ENCODE measurements at places on chromosomes 3 and 15.
A peak's percentile ranks its signal among the peaks of the same experiment; 100 is the strongest.

GRCh38 chr3:152910211-152910610 lies 75.3 kb downstream of the P2RY1 start:
- no peak for DNase-seq

DNA sequence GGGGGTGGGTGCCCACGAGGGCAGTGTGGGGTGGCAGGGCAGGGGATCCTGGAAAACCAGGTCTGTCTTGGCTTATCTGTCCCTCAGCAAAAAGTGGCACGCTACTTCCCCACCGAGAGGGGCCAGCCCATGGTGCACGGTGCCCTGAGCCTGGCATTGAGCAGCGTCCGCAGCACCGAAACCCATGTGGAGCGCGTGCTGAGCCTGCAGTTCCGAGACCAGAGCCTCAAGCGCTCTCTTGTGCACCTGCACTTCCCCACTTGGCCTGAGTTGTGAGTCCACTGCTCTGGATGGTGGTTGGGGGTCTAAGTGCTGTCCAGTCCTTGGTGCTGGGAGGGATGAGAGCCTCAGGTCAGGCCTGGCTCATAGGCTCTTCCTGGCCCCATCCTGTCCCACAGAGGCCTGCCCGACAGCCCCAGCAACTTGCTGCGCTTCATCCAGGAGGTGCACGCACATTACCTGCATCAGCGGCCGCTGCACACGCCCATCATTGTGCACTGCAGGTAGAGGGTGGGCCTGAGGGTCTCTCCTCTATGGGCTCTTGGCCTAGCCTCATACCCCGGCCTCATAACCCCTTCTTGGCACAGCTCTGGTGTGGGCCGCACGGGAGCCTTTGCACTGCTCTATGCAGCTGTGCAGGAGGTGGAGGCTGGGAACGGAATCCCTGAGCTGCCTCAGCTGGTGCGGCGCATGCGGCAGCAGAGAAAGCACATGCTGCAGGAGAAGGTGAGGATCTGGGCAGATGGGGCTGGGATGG lies 31.1 kb downstream of the PTPN23 start:
- no peak for DNase-seq

DNA sequence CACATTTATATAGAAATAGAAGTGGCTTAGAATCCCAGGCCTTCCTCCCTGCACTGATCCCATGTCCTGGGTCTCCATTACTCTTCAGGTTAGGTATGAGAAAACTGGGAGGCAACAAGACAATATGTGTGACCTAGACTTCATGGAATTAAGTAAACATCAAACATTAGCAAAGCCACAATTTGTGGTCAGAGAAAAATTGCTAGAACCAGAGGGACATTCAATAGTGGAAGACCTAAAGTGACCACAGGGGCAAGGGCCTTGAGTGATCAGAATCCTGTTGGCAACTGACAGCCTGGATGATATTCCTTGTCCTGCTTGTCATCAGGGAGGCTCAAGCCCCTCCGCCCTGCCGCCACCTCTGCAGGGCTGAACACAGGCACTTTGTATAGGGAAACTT lies 322.8 kb upstream of the CTNNB1 start:
- no peak for DNase-seq

GRCh38 chr3:58989163-58989562 lies 60.7 kb downstream of the CFAP20DC start:
- DNase-seq = no peak

- DNase-seq = no peak
Observed at GRCh38 chr15:29222129-29222853, 47.3 kb downstream of the NSMCE3 start.

DNA sequence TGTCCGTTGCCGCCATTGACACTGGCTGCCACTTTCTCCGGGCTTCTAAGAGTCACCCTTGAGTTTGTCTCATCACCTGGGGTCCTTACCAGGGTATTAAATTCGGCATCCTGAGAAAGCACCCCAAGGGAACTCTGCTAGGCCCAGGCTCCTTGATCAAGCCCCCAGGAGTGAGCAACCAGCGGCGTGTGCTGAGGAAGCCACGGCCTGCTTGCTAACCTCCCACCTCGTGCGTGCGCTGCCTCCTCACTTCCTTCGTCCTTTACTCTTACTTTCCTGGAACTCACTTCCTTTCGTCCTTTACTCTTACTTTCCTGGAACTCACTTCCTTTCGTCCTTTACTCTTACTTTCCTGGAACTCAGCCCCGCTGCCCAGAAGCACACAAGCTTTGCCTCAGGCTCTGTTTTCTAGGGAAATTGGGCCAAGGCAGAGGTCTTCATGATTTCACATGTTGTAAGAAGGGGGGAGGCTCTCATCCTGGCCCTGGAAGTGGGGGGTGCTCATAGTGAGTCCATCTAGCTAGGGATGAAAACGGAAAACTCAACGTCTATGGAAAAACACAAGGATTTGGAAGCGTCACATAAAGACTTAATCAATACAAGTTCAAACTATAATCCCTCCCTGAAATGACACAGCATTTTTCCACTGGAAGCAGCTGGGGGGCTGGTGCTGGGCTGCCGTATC lies 36.7 kb upstream of the BDH1 start:
- no peak for DNase-seq

DNA sequence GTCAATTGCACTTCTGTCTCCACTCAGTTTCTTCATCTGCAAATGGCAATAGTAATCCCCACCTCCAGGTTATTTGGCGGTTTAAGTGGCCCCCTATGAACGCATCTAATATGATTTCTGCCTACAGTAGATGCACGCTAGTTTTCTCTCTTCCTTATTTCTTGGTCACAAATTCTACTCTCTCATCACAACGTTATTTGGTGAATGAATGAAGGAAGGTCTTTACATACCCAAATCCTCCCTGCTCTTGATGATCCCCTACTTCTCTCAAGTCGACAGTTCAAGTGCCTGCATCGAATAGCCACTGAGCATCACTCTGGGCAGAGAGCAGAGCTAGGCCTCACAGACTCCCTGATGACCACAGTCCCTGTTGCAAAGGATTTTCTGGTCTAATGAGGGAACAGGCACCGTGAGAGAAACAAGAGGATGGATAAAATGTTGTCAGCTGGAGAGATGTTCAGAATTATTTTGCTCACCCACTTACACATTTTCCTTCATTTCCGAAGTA lies 181.2 kb upstream of the SMAD3 start:
- DNase-seq = no peak

DNA sequence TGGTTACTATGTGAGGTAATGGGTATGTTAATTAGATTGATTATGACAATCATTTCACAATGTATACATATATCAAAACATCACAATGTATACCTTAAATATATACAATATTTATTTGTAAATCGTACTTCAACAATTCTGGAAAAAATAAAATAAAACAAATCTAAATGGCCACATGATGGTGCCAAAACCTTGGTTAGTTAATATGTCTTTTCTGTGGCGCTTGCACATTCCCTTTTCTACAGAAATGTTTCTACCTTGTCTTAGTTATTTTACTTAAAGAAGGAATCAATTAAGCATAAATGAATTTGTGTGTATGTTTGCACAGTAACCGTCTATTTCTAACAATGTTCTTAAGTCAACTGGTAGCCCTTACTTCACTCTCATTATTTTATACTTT lies 53.4 kb downstream of the OXSM start:
- peak; percentile 2 for DNase-seq

- DNase-seq = peak; percentile 23
Observed at GRCh38 chr3:114179575-114179974, 723 bp upstream of the DRD3 start.

DNA sequence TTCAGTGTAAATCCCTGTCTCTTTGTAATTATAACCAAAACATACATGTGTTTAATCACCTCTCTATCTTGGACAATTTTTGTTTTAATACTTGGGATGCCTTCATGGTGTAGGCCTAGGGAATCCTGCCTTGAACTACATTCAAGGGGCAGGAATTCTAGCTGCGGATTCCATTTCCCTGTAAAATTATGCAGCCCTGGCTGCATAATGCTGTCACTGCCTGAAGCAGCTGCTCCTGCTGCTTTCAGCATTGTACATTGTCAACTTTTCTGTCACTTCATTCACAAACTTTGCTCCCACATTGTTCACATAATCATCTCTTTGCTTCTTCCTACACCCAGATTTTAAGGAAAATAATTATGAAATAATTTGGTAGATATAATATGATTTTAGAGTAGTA lies 638.7 kb downstream of the RBMS3 start:
- DNase-seq = no peak

DNA sequence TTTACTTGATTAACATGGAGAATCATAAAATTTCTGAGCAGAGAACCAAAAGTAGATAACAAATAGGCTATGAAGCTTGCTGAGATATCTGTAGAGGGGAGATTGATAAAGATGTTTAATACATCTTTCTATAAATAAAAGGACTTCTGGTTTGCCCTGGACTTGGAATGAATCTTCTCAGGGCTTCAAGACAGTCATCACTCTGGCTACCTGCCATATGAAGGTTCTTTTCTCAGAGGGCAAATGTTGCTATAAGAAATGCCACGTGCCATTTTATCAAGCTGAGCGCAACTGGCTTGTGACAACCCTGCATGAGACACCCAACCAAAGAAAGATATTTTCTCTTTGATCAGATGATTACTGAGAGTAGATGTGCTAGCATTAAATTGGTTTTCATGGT lies 192.5 kb downstream of the WNT5A start:
- DNase-seq = peak; percentile 35

- no peak for DNase-seq
Observed at GRCh38 chr3:195773956-195774537, 37.7 kb downstream of the MUC4 start.

GRCh38 chr3:59813148-59813538 lies 763.3 kb upstream of the CFAP20DC start:
- no peak for DNase-seq

DNA sequence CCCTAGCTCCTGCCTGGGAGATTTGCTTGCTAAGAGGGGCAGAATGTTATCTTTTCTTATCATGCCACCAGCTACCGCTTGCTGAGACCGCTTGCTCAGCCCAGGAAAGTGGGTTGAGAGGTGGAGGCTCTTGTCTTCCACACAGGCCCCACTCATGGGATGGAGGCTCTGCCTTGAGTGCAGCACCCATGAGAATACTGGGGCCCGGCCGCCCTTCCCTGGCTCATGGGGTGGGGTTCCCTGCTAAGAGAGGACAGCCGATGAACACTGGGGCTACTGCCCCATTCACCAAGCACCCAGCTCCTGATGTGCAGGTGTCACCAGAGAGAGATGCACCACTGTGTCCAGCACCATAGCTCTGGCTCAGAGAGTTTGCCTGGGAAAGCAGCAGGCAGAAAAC lies 55.2 kb downstream of the HMCES start:
- no peak for DNase-seq

- DNase-seq = peak; percentile 84
Observed at GRCh38 chr15:88166082-88166993, 90.2 kb downstream of the NTRK3 start.

- no peak for DNase-seq
Observed at GRCh38 chr3:156250550-156250949, 130.2 kb downstream of the KCNAB1 start.

GRCh38 chr15:69661446-69661845 lies 208.8 kb downstream of the RPLP1 start:
- no peak for DNase-seq

DNA sequence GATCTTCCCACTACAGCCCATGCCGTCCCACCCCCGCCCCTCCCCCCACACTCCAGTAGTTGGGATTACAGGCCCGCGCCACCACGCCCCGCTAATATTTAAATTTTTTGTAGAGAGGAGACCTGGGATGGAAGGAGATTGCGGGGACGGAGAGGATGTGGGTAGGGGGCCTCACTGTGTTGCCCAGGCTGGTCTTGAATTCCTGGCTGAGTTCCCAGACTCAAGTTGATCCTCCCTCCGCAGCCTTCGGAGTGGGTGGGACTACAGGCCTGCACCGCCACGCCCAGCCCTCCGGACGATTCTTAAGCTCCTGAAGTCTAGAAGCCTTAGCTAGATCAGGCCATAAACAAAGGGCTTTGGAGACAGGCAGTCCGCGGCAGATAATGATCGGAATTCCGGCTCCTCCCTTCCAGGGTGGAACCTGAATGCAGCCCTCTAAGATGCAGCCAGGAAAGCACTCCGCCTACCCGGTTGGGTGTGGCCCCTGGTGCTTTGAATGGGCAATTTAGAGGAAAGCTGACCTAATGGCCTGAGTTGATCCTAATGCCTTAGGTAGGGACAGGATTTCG lies at the start of gene DPPA2:
Gene DPPA2 (minus strand): TSS at position 356 of the 569 bp plus-strand sequence. CDS start 1,975 bp downstream, outside the sequence.
- no peak for DNase-seq

DNA sequence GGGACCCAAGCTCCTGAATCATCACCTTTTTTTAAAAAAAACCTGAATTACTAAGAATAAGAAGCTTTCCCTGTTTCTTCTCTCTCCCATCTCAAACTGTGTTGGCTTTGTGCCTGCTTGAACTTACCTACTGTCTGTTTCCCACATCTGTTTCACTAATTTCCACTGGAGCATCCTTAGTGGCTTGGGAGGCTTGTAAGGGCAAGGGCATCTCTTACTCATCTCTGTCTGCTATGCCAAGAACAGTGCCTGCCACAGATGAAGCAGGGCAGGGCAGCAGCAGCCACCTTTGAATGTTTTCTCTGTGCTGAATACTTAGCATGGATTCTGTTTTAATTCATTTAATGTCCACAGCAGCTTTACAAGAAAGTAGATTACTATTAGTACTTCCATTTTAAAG lies 42.3 kb downstream of the SNRK start:
- DNase-seq = no peak

DNA sequence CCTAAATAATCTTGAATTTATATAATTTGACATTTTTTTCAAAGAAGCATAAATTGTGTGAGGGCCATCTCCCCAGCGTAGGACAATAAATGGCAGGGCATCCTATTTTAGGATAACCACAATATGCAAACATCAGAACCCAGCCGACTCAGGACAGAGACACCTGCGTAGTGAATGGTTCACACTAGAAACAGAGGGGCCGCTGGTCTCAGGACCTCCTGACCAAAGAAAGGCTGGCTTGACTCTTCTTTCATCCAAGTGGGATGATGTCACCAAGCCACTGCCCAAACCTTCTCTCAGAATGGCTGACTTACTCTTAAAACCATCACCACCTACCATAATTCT lies 162.1 kb downstream of the FOXP1 start:
- DNase-seq = no peak

GRCh38 chr3:148147903-148148302 lies 549.8 kb upstream of the AGTR1 start:
- DNase-seq = no peak

GRCh38 chr15:63372753-63373152 lies 8.9 kb downstream of the CA12 start:
- no peak for DNase-seq

DNA sequence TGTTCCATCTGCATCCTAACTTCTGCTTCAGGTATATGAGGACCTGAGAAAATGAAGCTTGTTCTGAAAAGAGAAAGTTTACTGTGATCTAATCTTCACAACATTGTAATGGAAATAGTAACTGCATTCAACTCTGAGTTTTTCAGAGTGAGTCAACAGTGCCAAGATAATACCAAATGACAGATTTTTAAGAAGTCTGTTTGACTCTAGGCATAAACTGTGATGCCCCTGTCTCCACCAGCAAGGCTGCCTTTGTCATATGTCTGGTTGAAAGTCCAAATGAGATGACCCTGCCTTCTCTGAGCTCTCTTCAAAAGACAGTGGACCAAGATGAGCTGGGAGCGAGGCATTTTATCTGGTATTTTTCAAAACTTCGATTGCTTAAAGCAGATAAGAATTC lies 44.8 kb upstream of the B3GNT5 start:
- no peak for DNase-seq
